LHCN-M2 (cell line): ENCODE measurements at places on chromosomes 16 and 17. TPM values are rescaled to one million over a fixed set of nuclear protein-coding genes. Genes with fewer than 3 reads are reported as not detected.
A peak's percentile ranks its signal among the peaks of the same experiment; 100 is the strongest.

- DNase-seq = peak; percentile 28
Observed at GRCh38 chr17:77045441-77046041, 95.2 kb upstream of the SEC14L1 start.

Gene OSBPL7
- total RNA-seq = 15.3 and 21.4 TPM in 2 replicates

GRCh38 chr16:49049191-49049590 is 232.4 kb downstream of the CBLN1 start:
- no peak for DNase-seq

DNA sequence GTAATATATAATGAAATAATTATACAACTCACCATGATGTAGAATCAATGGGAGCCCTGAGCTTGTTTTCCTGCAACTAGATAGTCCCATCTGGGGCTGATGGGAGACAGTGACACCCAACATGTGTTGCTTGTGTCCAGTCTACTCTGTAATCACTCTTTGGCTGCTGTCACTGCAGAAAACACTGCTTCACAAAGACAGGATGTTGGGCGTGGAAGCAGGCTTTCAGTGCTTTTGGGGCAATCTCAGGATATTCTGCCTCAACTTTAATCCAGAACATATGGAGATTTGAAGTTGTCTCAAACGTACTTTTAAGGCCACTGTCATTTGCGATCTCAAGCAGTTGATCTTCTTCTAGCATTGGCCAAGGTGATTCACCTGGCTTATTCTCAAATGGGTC is 94.9 kb downstream of the CYTH1 start:
- DNase-seq = no peak

DNA sequence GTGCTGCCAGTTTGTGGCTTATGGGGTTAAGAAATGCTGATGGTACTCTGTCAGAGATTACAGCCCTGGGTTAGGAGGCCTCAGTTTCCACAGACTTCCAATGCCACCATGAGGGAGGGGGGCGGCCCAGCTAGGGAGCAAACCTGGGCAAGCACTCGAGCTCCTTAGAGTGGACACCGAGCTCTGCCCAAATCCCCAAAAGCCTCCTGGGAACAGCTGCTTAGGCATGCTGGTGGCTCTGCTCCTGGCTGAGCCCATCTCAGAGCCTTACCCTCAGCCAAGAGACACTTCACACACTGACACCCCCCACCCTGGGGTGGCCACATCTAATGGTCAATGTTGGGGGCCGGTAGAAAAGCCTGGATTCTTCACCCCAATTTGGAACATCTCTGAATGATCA is 66.1 kb downstream of the C16orf78 start:
- DNase-seq = no peak

DNA sequence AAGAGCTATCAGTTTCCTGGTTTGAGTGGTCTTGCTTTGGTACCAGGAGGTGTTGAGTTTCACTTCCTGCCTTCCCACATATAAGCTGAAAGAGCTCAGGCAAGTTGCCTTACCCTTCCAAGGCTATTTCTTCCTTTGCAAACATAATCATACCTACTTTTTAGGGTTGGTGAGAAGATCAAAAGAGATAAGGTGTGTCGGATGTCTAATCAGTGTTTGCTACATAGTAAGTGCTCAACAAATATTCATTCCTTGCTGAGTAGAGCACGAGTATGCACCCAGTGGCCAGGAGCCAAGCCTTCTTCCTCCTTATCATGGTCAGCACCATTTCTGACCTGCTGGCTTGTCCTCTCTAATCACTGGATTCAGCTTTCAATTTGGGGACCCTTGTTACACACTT is 12.7 kb upstream of the TMEM98 start:
- no peak for DNase-seq

Gene RRAD
- total RNA-seq = 1.1 and 1.7 TPM in 2 replicates

DNA sequence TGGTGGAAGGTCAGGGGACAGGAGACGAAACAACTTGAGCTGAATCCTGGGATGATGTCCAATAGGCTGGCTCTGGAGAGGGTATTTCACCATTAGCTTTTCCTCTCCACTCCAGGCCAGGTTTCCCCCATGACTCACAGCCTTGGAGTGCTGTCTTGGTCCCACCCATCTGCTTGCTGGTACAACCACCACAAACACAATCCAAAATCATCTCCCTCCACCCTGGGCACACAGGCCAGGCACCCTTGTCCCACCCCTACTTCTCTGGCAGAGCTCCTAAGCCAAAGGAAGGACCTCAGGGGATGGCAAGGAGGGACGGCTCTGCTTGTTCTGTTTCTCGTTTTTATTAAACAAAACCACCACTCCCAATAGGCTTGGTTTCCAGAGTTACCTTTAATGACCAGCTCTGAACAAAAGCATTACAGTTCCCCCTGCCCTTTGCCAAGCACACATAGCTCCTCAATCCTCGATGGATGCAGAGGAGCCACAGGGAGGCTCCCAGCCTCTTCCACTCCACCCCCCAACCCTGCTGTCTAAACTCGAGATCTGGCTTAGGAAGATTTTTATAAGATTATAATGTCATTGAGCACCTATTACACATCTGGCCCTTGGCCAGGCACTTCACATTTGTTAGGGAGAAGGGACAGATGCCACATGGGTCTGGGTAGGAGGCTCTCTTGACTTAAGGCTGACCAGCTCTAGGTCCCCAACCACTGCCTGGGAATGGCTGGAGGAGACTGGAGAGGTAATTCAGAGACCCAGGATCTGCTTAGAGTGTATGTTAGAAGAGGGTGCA is 13.3 kb downstream of the CAVIN1 start:
- DNase-seq = peak; percentile 84
